CD4-positive, CD25-positive, alpha-beta regulatory T cell (primary cell): ENCODE measurements at places on chromosomes 1 and 21. TPM values are rescaled to one million over a fixed set of nuclear protein-coding genes. Genes with fewer than 3 reads are reported as not detected.

DNA sequence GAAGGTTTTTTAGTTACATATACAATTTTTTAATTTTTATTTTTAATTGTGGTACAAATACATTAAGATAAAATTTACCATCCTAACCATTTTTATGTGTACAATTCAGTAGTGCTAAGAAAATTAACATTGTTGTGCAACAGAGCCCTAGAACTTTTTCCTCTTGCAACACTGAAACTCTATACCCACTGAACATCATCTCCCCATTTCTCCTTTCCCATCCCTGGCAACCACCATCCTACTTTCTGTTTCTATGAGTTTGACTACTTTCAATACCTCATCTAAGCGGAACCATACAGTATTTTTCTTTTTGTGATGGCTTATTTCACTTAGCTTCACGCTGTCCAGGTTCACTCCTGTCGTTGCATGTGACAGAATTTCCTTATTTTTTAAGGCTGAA, 54.1 kb downstream of the PALMD start:
- H3K27ac ChIP-seq = no peak overlapping the region
- peaks cover 13% of the 10 kb centered on the region for H3K27me3 ChIP-seq
- peaks cover 11% of the 10 kb centered on the region for H3K4me1 ChIP-seq

The ERICH3 gene
- total RNA-seq = not detected

- H3K36me3 ChIP-seq = no peaks in the 10 kb centered on the region
- H3K4me3 ChIP-seq = no peak overlapping the region
- DNase-seq = no peak
Measured at GRCh38 chr1:45354838-45355237, 14.6 kb upstream of the MUTYH start.

DNA sequence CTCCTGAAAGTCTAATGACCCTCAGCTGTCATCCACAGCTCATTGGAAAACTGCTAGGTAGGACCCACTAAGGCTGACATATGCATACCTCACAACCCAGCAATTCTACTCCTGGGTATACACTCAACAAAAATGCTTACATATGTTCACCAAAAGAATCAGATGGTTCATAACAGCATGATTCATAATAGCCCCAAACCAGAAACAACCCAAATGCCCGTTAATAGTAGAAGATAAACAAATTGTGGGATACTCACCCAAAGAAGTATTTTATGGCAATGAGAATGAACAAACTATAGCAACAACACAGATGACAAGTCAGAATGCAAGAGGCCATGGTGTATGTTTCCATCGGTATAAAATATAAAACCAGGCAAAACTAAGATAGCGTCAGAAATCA, 124.6 kb downstream of the HLCS start:
- H3K27me3 ChIP-seq = no peaks in the 10 kb centered on the region
- no peaks in the 10 kb centered on the region for H3K4me1 ChIP-seq
- H3K27ac ChIP-seq = no peak overlapping the region
- DNase-seq = no peak
- H3K36me3 ChIP-seq = no peaks in the 10 kb centered on the region
- no peak overlapping the region for H3K4me3 ChIP-seq

DNA sequence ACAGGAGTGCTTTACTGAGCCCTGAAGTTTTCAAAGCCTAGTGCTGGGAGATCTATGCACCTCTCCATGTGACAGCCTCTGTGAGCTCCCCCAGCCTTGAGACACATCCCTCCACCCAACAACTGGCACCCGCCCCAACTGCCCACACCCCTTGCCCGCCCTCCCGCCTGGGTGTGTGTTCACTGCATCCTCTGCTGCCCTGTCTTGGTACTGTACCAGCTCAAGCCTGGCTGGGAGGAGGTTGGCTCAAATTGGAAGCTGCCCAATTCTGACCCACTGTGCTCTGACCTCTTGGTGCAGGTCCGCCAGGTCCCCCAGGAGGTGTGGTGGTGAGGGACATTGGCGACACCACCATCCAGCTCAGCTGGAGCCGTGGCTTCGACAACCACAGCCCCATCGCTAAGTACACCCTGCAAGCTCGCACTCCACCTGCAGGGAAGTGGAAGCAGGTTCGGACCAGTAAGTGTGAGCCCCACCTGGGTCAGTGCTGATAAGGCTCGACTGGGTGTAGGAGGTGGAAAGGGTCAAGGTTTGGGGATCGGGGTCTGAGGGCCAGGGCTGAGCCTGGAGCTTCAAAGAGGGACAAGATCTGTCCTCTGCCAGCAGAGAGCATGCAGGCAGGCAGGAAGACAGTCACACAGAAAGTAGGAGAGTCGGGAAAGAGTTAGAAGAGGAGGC, 18.0 kb downstream of the TMEM81 start:
- H3K27ac ChIP-seq = no peak overlapping the region
- H3K4me3 ChIP-seq = no peak overlapping the region
- peaks cover 4% of the 10 kb centered on the region for H3K4me1 ChIP-seq
- DNase-seq = no peak
- no peaks in the 10 kb centered on the region for H3K36me3 ChIP-seq

- peak overlapping the region; percentile 65 for H3K4me3 ChIP-seq
- no peak overlapping the region for H3K27ac ChIP-seq
- H3K4me1 ChIP-seq = peaks cover 15% of the 10 kb centered on the region
- no peaks in the 10 kb centered on the region for H3K27me3 ChIP-seq
- H3K36me3 ChIP-seq = peaks cover 42% of the 10 kb centered on the region
Measured at GRCh38 chr1:51433972-51434510, 85.0 kb downstream of the EPS15 start.

DNA sequence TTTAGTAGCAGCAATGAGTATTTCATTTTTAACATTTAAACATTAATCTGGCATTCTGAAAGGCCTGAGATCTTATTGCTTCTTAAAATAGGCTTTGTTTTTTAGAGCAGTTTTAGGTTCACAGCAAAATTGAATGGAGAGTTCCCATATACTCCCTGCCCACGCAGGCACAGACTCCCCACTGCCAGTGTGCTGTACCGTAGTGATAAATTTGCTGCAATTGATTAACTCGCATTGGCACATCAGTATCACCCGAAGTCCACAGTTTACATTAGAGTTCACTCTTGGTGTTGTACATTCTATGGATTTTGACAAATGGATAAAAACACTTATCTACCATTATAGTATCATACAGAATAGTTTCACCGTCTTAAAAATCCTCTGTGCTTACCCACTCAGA, 71.8 kb upstream of the ERRFI1 start:
- no peaks in the 10 kb centered on the region for H3K36me3 ChIP-seq
- DNase-seq = no peak
- no peak overlapping the region for H3K4me3 ChIP-seq
- peaks cover 18% of the 10 kb centered on the region for H3K4me1 ChIP-seq

The GPR3 gene
- 0.47 TPM for total RNA-seq
